ENCODE measurements at places on chromosomes 7 and 10.
A peak's percentile ranks its signal among the peaks of the same experiment; 100 is the strongest.

- no peak for DNase-seq
Measured at GRCh38 chr10:2933924-2934323, 133.4 kb upstream of the PFKP start.

- DNase-seq, result no peak
Measured at GRCh38 chr10:60377955-60378354, 11.7 kb downstream of the ANK3 start.

GRCh38 chr7:125059861-125060456 is 130.3 kb upstream of the POT1 start:
- peak; percentile 12 for DNase-seq

GRCh38 chr7:1981878-1982230 is 250.9 kb downstream of the MAD1L1 start:
- DNase-seq, result no peak

- DNase-seq, result no peak
Measured at GRCh38 chr7:4067476-4067760, 614.7 kb upstream of the FOXK1 start.

DNA sequence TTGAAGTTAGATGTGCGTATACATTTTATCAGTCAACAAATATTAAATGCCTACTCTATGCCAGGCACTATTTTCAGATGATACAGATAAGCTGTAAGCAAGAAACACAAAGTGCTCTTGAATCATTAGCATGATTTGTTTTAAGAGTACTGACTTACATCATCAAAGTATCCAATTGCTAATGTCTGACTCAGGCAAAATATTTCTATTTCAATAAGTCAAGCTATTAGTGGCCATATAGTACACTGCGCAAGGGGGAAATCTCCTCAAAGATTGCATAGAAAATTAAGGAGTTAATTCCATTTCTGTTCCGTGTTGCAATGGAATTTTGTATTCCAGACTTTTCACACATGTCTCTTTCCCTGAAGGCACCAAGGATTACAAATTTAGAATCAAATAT is 46.1 kb upstream of the DNAJC1 start:
- no peak for DNase-seq

GRCh38 chr10:60310740-60311139 is 78.9 kb downstream of the ANK3 start:
- no peak for DNase-seq

- no peak for DNase-seq
Measured at GRCh38 chr10:67282871-67283270, 357.0 kb downstream of the LRRTM3 start.

GRCh38 chr7:151017953-151018420 is 6.3 kb downstream of the ATG9B start:
- no peak for DNase-seq

DNA sequence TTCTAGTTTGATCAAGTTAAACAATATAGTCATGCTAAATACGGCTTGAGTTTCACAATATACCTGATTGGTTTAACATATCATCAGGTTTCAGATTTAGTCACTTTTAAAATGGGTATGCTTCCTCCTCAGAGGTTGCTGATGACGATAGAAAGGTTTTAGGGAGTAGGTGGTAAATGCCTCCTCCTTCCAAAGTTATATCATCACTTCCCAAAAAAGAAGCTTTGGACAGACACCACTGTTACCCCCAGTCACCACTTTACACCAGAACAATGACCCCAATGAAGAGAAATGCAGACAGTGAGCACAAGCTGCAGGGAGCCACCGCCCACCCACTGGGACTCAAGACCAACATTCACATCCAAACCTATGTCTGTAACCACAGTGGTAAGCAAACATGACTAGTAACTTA is 244.6 kb downstream of the SORCS1 start:
- DNase-seq, result peak; percentile 9

DNA sequence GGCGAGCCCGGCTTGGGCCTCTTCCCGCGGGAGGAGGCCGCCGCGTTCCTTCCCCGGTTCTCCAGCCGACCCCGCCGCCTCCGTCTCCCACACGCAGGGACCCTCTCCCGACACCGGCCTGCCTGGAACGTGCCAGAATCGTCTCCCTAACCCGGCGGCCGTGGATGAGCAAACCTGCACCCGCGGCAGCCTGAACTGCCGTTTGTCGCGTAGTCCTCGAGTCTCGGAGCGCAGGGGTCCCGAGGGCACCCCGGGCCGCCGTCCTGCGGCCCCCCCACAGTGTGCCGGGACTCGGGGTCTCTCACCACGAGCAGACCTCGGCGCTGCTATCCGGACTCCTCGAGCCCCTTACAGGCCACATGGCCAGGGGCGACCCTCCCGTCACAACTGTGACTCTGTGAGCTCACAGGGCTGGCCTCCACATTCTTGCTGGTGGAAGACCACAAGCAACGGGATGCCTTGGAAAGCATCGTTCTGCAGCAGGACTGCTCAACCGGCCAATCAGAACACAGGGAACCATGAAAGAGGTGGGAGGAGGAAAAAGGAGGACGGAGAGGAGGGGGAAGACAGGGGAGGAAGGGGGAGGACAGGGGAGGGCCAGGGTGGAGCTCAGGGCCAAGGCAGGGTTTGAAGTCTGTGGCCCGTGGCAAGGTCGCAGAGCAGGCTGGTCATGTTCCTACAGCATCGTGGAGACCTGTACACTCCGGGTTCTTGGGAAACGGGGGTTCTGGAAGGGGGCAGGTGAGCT is 276.9 kb downstream of the DNAJB6 start:
- DNase-seq, result no peak

DNA sequence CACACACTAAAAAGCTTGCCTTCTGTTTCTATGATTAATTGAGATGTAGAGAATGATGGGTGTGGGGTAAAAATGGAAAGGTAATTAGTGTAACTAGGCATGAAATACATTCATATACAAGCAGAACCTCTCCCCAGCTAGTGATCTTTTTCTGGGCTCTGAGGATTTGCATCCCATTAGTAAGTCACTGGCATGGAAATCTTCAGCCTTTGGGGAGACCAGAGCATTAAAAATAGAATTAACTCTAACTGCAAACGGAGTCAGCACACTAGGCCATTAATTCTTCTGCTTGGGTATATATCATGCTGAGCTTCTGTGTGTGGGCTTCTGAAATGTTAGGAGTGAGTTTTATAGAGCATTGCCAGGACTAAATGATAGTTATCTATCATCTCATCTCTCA is 128.9 kb downstream of the HDAC9 start:
- DNase-seq, result no peak

DNA sequence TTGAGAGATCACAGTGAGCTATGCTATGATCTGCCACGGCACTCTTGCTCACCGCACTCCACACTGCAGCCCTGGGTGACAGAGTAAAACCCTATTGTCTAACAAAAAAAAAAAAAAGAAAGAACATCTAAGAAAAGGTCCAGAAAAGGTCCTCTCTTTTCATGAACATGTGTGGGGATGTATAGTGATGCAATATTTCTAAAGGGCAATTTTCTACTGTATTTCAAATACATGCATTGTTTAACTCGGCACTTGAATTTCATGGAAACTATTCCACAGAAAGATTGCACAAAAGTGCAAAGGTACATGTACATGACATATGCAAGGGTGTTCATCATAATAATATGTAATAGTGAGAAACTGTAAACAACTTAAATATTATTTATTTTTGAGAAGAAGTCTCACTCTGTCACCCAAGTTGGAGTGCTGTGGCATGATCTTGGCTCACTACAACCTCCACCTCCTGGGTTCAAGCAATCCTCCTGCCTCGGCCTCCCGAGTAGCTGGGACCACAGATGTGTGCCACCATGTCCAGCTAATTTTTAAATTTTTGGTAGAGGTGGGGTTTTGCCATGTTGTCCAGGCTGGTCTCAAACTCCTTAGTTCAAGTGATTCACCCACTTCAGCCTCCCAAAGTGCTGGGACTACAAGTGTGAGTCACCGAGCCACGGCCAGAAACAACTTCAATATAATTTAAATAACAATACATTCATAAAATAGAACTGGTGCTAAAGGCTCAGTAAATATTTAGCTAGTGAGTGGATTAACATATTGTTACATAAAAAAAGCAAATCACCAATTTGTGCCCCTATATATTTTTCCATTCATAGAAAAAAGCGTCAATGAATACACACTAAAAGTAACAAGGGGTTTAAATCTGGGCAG is 1.3 kb upstream of the PPRC1 start:
- no peak for DNase-seq

DNA sequence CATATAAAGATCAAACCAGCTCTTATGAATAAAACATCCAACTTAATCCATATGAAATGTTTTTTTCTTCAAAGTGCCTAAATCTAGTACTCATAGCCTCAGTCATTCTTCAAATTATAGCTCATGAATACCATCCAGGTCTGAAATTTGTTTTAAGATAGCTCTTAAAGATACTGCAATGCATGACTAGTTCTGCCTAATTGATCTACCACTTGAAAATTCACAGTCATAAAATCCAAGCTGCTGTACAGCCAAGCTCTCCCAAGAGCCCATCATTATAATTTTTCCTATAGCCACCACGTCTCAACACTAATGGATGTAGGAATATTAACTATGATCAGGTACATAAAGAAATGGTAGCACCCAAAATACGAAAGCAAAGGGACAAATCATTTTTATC is 87.9 kb upstream of the RNF148 start:
- no peak for DNase-seq

DNA sequence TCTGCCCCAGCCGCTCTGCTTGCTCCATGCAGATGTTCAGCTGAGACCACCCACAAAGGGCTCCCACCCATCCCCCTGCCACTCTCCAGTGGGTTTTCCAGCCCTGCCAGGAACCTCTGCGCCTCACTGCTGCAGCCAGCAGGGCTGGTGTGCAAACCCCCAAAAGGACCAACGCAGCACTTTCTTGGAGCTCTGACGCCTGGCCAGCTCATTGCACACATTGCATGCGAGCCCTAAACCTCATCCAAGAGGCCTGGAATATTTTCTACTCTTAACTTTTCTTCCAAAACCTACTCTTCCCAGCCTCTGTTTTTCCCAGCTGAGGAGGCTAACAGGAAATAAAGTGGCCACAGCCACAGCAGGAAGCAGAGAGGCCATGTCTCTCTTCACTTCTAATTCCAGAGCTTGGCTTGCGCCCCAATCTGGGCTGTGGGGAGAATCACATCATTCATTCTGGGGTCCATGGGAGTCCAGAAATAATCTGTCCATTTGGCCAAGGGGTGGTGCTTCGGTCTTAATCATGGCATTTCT is 4.6 kb upstream of the FAM170B start:
- no peak for DNase-seq

- peak; percentile 78 for DNase-seq
Measured at GRCh38 chr7:29921404-29922010, 68.1 kb downstream of the SCRN1 start.

GRCh38 chr10:10995120-10995519 is 22.6 kb upstream of the CELF2 start:
- DNase-seq, result no peak

DNA sequence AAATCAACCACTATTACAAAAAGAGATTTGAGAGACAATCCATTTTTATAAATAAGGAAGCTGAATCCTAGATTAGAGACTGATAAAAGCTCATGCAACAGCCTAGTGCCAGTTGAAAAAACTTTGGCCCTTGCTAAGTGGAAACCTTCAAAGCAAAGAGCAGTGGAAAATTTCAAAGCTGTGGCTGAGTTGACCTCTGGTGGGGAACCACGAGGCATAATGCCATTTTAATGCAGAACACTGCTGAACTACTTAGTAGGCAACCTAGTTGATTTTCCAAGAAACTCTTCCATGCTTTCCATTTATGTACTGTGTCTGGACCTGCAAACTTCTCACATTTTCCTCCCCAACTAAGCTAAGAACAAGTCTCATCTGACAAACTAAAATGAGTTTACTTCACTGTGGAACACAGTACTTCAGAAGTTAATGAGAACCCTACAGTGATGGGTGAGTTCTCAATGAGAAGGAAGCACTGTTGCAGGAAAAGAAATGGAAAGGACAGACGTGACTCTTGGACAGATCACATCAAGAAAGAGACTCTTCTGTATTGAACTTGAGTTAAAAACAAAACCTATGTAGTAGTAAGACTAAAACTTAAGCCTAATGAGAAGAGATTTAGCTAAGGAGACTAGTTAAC is 19.5 kb downstream of the FZD9 start:
- no peak for DNase-seq

DNA sequence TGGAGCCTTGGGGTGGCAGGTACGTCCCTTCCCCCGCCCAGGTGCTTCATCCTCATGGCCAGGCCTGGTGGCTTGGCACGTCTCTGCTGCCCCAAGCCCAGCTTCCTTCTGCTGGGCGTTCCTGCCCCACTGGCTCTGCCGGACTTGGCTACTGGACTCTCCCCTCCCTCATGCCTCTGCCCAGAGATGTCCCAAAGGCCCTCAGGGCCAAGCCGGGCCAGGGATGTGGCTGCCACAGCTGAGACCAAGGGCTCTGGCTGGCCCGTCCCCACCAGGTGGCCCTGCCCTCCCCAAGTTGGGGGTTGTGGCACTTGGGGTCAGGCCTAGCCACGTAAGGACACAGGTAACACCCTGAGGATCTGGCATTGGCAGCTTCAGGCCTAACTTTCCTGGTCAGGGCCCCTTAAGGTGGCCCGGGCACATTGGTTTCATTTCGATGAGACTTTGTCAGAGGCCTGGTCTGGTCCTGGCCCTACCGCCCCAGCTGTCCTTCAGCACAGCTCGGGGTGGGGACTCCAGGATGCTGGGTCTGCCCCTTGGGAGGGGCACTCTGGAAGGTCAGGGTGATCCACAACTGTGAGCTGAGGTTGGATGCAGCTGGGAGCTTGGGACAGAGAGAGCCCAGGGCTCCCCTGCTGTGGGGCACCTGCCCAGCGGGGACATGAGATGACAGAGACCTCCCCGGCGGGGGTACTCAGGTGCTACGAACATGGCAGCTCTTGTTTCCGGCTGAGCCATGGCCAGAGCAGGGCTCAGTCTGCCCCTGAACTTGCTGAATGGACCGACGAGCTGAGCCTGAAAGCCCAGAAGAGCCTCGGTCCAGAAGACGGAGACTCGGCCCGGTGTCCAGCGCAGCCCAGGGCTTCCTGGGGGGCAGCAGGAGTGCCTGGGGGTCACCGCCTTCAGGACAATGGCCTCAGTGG is 2.9 kb downstream of the BHLHA15 start:
- no peak for DNase-seq

DNA sequence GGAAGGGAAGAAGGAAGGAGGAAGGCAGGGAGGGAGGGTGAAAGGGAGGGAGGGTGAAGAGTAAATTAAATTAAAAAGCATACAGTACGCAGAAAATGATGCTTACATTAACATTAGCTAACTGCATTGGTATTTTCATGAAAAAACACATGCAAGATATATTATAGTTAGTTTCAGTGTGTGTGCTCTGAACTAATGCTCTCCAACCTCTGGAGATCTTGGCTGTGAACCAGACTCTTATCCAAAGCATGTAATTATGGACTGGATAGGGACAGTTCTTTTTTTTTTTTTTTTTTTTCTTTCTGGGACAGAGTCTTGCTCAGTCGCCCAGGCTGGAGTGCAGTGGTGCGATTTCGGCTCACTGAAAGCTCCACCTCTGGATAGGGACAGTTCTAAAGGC is 357.0 kb downstream of the FRMD4A start:
- no peak for DNase-seq

- no peak for DNase-seq
Measured at GRCh38 chr7:8296362-8296659, 34.3 kb upstream of the ICA1 start.
